NCI-H1417 (cell line): ENCODE measurements at places on chromosomes 4 and X.

DNA sequence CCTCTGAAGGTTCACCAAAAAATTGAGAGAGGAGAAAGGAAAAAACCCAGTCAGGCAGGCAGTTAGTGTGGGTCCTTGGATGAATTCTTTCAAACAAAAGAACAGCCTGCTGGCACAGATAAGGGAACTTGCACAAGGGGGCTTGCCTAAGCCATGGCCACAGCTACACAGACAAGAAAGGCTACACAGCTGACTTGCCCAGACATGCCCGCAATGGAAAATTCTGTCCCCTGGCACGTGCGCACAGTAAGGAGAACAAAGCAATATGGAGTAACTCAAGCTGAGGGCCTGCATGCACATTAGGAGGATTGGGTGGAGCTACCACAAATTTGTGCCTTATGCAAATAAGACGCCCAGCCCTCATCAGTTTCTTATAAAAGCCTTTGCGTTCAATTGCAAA, 512.5 kb upstream of the HTR2C start:
- DNase-seq, result peak; percentile 26

GRCh38 chrX:8971116-8971515, 62.8 kb downstream of the FAM9B start:
- DNase-seq, result peak; percentile 63

GRCh38 chr4:8907596-8908205, 36.1 kb upstream of the HMX1 start:
- no peak for DNase-seq

- no peak for DNase-seq
Observed at GRCh38 chrX:1224954-1225353, 12.5 kb upstream of the CRLF2 start.

DNA sequence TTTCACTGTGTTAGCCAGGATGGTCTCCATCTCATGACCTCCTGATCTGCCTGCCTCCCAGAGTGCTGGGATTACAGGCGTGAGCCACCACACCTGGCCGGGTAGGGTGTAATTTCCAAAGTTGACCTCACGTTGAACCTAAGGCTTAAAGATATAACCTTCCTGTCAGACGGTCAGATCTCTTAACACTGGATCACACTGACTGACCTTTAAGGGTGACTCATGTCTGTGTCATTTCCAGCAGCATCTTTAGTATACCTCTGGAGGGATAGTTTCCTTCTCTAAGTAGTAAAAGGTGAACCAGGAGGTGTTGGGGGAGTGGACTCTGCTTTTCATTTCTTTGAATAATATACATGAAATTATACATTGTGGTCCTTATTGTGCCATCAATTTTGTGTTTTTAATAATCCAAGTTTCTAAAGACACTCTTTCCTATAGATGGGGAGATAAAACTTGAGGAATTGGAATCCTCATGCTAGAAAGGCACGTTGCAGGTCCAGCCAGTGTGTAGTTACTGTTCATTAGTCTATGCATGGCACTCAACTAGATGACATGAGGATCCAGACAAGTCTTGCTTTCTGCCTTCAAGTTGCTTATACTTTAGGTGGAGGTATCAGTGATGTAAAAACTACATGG, 45.7 kb downstream of the ARHGAP10 start:
- no peak for DNase-seq

DNA sequence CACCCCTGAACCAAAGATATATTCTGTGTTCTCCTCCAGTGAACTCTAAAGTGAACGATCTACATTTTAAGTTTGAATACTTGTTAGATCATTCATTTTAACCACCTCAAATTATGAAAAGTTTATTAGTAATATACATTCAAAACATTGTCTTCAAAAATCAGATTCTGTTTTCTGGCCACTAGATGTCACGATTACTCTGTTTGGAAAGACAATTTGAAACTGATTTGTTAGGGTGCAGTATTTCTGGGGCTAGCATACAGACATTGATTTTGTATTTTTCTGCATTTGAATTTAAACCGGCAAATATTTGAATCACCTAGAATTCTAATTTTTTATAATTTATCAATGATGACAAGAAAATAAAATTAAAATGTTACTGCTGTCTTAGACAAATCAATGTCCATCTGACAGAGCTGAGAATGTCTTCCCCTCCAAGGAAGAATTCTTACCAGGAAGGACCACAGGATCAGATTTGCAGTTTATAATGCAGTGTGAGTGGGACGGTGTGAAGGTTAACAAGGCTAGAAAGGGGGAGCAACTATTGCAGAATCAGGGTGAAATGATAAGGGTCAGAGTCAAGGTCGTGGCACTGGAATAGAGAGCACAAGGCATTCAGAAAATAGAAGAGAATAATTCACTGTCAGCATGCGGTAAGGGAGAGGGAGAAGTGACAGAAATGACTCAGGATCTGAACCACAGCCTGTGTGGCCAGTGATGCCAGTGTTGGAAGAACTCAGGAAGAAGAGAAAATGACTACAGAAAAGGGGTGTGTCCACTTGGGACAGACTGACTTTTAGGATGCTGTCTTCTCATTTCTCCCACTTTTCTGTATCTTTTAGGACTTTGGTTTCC, 91.6 kb downstream of the ANXA10 start:
- DNase-seq, result peak; percentile 73

GRCh38 chrX:39984191-39984956, 113.4 kb downstream of the BCOR start:
- DNase-seq, result no peak

DNA sequence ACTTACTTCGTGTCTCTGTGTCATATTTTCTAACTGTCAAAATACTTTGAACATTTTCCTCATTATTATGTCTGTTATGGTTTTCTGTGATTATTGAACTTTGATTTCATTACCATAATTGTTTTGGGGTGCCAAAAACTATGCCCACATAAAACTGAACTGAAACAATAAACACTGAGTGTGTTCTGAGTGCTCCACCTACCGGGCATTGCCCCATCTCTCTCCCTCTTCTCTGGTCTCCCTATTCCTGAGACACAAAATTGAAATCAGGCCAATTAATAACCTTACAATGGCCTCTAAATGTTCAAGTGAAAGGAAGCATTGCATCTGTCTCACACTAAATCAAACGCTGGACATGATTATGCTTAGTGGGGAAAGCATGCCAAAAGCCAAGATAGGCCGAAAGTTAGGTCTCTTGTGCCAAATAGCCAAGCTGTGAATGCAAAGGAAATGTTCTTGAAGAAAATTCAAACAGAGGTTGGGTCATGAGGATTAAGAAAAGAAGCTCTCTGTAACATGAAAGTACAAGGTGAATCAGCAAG, 972.3 kb downstream of the PCDH7 start:
- DNase-seq, result no peak

GRCh38 chrX:131874300-131874699, 148.8 kb upstream of the STK26 start:
- no peak for DNase-seq

GRCh38 chrX:17719711-17720110, 17.6 kb upstream of the SCML1 start:
- no peak for DNase-seq

DNA sequence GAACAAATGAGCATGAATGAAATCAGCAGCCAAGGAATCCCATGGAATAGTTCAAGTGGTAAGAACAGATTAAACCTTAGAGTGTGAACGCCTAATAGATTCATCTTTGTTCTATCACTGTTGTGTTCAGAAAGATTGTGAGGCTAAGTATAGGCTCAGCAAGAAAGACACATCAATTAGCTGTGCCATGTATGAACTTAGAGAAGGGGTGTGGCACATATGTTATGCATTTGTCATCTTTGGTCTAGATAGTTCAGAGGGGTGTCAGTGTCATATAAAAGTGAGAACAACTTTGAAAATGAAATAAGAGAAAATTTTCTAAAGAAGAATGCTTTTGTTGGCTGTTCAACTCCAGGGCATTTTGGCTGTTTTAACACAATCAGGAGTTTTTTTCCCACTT, 9.4 kb downstream of the DAPP1 start:
- no peak for DNase-seq

- DNase-seq, result no peak
Observed at GRCh38 chrX:107560041-107560440, 68.3 kb upstream of the PRPS1 start.

DNA sequence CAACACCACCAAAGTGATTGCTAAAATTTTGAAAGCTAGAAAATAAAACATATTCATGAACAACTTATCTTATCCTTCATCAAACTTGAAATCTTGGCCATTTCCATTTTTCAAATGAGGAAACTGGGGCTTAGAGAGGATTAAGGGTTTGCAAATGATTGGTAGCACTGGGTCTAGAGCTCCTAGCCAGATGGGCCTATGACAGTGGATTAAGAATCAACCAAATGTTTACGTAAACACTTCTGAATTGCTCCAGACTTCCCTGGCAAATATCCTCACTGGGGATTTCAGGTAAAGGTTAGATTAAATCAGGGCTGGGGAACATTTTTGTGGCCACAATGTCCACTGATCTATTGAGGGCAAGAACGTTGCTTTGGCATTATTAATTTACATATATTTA, 241.2 kb downstream of the ANK2 start:
- DNase-seq, result no peak

- DNase-seq, result no peak
Observed at GRCh38 chrX:15395789-15396188, 11.6 kb upstream of the VEGFD start.

GRCh38 chrX:17968367-17968766, 107.3 kb upstream of the RAI2 start:
- peak; percentile 84 for DNase-seq

GRCh38 chr4:40875507-40876150, 125.9 kb downstream of the NSUN7 start:
- no peak for DNase-seq

- peak; percentile 69 for DNase-seq
Observed at GRCh38 chr4:174278467-174278866, 5.0 kb downstream of the FBXO8 start.

- DNase-seq, result peak; percentile 69
Observed at GRCh38 chrX:109818976-109819375, 85.9 kb upstream of the ACSL4 start.

DNA sequence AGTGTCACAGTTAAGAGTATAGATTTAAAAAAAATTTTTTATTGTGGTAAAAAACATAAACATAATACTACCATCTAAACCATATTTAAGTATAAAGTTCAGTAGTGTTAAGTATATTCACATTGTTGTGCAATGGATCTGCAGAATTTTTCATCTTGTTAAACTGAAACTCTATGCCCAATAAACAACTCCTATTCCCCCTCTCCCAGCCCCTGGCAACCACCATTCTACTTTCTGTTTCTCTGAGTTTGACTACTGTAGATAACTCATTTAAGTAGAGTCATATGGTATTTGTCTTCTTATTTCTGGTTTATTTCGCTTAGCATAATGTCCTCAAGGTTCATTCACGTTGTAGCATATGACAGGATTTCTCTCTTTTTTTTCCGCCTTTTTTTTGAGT, 112.4 kb downstream of the PTTG2 start:
- no peak for DNase-seq

DNA sequence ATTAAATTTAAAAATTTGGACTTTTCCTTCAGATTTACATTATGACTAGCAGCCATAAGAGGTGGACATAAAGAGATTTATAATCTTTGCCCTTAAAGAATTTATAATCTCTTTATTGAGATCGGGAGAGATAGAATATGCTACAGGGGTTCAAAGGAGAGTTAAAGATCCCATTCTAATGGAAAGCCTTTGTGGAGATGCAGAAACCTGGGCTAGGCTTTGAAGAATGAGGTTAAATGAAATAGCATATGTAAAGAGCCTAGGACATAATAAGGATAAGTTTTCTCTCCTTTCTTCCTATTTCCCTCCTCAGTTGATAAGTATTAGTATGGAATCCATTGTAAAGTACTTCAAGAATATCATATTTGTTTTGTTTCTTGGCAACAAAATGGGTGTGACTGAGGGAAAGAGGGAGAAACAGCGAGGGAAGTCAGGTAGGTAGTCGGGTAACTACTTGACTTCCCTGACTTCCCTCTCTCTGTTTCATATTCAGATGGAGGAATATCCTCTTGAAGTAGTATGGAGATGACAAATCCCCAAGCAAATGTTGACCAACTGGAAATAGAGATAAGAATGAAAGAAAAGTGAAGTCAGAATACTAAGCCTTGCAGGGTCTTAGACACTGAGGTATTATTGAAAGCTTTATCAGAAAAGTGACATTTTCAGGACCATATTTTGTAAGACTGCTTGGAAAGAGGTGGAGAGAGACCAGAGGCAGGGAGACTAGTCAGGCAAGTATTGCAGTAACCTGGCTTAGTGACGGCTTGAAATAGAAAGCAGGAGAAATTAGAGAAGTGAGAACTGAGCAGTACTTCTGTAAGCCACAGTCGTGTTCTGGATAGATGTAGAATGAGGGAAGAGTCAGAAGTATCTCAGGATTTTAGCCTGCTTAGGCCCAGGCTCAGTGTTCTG, 82.9 kb downstream of the PDLIM5 start:
- DNase-seq, result peak; percentile 38

GRCh38 chr4:184641022-184641421, 8.2 kb downstream of the CASP3 start:
- DNase-seq, result no peak

- peak; percentile 77 for DNase-seq
Observed at GRCh38 chr4:37453281-37453998, 208.9 kb downstream of the NWD2 start.

- no peak for DNase-seq
Observed at GRCh38 chr4:139852612-139853269, 187.1 kb downstream of the MGST2 start.

DNA sequence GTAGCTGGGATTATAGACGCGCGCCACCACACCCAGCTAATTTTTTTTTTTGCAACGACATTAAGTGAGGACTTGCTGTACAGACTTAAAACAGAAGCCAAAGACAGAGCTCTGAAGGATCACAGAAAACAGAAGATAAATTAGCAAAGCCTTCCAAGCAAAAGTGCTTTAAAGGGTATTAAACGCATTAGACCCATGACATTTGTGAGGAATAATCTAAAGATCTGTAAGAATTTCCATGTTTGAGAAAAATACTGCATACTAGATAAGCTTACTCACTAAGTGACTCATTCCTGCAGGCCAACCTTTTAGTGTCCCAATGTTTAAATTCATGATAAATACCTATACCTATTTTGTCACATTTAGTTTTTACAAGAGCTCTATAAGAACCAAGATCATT, 27.4 kb downstream of the SMARCA1 start:
- DNase-seq, result no peak

- DNase-seq, result no peak
Observed at GRCh38 chrX:104420907-104421306, 145.1 kb upstream of the IL1RAPL2 start.
